ENCODE measurements at places on chromosomes 2 and 18. TPM values are rescaled to one million over a fixed set of nuclear protein-coding genes. Genes with fewer than 3 reads are reported as not detected.

DNA sequence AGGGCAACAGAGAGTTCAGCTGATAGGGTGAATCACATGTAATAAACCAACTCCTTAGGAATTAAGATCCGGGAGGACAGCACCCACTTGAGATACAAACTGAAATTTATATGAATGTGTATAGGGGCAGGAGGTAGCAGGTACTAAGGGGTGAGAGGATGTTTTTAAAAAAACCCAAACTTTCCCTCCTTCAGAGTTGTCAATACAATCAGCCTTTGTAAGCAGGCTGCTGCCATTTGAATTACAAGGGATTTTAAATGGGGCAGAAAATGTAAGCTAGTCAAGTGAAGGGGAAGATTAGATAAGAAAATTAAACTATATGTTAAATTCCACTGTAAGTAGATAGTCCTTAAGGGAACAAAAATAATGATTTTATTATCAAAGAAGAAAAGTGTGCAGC, 1239.7 kb upstream of the CELF4 start:
- no peak for DNase-seq

DNA sequence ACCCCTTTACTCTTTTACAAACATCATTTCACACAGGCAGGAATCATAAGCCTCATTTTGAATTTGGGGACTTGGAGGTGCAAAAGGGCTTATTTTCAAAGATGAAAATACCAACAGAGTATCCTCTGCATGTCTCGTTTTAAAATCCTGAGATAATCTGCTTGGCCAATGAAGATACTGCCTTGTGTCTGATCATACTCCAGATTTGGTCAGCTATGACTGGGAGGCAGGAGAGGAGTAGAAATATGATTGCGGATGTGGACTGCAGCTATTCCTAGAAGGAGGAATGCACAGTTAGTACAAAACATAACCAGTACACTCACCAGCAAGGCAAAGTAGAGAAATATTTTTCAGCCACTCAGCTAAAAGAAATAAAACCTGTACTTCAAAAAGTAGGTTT, 342.3 kb downstream of the RPRM start:
- DNase-seq, result no peak

DNA sequence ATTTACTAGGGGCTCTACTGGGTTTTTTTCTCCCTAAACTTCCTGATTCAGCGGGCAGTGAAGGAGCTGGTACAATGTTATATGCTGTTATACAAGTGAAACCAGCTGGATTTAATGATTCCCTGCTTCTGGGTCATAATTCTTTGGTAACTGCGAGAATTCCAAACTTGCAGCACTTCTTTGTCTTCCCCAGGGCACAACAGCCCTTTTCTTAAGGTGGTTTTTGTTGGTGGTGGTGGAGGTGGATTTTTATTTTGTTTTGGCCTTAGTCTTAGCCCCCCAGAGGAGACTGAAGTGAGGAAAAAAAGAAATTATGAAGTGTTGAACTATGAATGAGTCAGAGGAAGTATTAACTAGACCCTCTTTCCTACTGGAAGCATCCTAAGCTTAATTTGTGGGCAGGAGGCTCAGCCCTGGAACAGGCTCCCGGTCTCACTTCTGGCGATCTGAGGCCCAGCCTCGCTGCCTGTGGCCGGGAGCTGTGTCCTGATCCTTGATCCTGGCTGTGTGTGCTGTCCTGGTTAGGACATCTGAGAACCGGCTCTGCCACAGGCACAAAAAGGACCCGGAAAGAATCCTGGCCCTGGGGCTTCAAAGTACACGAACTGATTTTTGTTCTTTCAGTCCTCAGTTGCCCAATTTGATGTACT, 141.9 kb downstream of the LYPD6B start:
- no peak for DNase-seq

DNA sequence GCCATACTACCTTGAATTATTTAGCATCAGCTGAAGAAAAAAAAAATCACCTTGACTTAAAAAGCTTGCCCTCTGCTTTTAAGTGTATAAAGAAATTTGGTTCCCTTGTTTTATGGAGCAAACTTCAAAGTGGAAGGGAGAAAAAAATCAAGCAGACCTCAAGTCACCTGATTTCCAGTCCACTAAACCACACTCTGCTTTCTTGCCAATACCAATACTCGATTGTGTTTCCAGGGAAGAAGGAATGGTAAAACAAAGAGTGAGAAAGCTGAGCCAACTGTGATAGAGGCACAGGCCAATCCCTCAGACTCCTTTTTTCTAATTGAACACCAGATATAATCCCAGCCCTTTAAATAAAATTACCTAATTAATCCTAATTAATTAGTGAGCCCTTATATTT, 587.3 kb downstream of the ARHGAP15 start:
- DNase-seq, result no peak

DNA sequence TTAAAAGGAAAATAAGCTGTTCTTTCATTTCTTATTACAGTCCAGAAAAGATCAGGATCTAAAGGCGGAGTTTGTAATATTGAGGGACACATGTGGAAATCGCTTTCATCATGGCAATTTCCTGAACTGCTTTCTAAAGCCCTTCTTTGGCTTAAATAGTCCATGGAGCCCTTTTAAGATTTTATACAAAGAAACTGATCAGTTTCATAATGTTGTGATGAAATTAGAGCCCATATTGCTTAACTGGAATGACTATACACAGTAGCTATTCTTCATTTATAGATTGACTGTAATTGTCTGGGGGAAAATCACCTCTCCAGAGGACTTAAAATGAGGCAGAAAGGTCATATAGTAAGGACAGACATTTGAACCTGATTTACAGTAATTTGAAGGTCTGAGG, 322.2 kb downstream of the ETAA1 start:
- DNase-seq, result no peak

DNA sequence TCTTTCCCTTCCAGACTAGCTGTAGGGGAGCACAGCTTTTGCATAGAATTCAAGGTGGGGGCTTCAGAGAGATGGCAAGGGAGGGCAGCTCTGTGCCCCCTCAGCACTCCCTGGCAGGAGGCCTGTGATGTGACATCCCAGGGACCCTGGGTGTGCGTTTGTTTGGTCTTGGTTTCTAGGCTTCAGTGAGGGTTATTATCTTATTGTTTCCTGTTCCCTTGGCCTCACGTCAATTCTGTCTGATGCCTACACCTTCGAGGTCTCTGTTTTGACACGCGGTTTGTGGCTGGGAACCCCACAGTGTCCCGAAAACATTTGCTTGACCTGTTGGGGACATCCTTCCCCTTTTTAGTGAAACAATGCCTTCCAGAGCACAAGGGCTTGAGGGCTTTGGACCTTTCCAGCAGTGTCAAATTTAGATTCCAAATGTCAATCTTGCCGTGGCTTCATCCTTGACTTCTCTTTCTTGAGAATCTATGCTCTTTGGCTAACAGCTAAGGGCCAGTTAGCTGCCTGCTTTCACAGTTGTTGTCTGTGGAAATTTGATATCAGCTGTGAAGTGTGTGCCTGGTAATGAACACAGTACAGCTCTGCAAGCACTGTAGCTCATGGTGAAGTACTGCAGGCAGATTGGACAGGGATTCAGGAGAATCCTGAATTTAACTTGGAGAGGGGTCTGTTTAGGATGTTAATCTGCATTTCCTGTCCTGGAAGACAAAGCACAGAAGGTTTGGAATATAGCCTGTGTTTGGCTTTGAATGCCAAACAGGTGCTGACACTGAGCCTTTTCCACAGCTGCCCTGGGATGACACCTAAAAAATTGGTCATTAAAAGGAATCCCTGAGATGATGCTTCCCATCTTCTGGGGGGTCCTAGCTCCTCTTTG, 108.2 kb upstream of the CXCR4 start:
- no peak for DNase-seq

CRYGA gene
- total RNA-seq, result not detected

CNDP1 gene
- 10.4 TPM for total RNA-seq

Measured in right lobe of liver (tissue), 6 donors.